ENCODE measurements at places on chromosomes 7 and 10.

DNA sequence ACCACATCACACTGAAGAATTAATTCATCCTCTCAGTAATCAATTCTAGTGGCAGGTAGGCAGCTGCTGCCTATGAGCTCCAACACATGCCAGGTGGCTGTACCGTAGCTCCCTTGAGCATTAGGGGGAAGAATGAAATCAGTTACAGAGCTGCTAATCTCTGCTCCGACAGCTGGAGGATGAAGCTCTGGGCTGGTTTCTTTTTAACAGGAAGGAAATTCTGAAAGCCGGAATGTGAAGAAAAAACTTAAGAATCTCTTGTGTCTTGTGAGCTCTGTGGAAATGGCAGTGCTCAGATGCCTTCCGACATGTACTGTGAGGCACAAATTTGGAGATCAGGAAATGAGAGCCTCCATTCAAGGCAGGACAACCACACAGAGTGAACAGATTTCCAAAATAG lies 2.8 kb upstream of the AHCYL2 start:
- DNase-seq: no peak

GRCh38 chr7:104288137-104288536 lies 40.3 kb upstream of the LHFPL3 start:
- DNase-seq: no peak

DNA sequence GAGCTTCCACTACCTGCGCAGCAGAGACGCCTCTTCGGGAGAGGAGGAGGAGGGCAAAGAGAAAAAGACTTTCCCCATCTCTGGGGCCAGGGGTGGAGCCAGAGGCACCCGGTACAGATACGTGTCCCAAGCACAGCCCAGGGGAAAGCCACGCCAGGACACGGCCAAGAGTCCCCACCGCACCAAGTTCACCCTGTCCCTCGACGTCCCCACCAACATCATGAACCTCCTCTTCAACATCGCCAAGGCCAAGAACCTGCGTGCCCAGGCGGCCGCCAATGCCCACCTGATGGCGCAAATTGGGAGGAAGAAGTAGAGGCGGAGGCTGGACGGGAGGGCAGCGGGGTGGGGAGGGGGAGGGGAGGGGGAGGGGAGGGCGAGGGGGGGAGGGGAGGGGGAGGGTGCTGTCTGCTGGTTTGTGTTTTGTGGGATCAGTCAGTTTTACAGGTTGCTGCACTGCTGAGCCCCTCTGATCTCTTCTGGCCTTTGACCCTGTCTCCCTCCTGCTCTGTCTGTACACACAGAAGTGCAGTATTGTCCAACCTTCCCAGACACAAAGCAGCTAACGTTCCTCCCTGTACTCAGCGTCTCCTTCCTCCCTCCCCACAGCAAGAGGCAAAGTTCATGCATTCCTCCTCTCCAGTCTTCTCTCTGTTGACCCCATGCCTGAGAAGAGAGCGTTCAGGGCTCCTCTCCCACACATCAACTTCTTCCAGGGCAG lies 9.3 kb downstream of the UCN3 start:
- no peak for DNase-seq

GRCh38 chr10:14271621-14272020 lies 59.1 kb downstream of the FRMD4A start:
- no peak for DNase-seq

- DNase-seq: no peak
Measured at GRCh38 chr7:2141651-2142050, 91.1 kb downstream of the MAD1L1 start.

- no peak for DNase-seq
Measured at GRCh38 chr10:69969977-69970376, 82.7 kb upstream of the MACROH2A2 start.

- no peak for DNase-seq
Measured at GRCh38 chr10:1894912-1895311, 157.6 kb upstream of the ADARB2 start.

DNA sequence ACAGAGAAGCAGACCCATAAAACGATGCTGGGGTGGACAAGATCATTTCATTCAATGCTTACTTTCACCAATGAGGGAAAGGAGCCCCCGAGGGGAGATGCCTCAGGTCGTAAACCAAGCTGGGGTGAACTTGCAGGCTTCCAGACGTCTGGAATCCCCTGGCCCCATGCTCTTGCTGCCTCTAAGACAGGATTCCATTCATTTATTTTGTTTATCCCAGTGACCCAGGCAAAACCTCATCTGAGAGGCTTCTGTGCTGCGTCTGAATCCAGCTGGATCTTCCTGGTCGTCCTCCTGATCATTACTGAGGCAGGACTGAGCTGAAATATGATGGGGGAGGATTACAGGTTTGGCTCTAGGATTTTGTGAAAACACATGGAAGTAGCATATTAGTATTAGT lies 182.9 kb downstream of the MYOF start:
- no peak for DNase-seq

GRCh38 chr7:83077328-83077727 lies 85.4 kb downstream of the PCLO start:
- no peak for DNase-seq

GRCh38 chr10:104291439-104291951 lies 22.5 kb downstream of the GSTO2 start:
- peak; percentile 95 for DNase-seq

- DNase-seq: peak; percentile 35
Measured at GRCh38 chr7:45872116-45873034, 507 bp downstream of the CCDC201 start.
